Myocyte (in vitro differentiated cells): ENCODE measurements at places on chromosomes 12 and 14.

DNA sequence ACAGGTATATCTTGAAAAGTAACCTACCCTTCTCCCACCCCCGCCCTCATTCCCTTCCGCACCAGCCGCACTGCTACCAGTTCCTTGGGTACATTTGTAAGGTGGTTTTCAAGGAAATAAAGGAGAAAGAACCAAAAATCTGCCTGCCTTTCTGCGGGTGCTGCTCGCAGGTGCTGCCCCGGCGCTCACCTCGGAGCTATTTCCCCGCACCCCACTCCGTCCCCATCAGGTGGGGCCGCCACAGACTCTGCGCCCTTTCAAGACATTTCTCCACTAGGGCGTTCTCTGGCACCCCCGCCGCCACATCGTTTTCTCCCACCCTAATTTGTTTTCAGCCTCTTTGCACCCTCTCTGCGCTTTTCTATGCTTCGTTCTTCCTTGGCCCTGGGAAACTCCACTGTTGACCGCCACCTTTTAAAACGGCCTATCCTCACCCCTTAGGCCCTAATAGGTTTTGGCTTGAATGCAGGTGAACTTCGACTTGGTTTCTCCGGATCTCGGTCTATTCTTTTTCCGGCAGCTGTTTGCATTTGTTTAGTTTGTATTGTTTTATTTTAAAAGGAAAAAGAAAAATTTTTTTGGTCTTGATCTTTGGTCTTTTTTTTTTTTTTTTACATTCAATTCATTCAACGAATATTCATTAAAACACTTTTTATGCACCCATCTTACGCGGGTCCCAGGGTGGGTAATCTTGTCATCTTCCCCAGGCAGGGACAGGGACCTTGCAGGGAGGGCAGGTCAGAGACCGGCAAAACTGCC, 3.0 kb downstream of the VSX2 start:
- no peak for DNase-seq

- DNase-seq = peak; percentile 13
Measured at GRCh38 chr12:19085090-19085489, 44.4 kb upstream of the PLEKHA5 start.

- DNase-seq = no peak
Measured at GRCh38 chr12:96077081-96077480, 41.7 kb upstream of the LTA4H start.

DNA sequence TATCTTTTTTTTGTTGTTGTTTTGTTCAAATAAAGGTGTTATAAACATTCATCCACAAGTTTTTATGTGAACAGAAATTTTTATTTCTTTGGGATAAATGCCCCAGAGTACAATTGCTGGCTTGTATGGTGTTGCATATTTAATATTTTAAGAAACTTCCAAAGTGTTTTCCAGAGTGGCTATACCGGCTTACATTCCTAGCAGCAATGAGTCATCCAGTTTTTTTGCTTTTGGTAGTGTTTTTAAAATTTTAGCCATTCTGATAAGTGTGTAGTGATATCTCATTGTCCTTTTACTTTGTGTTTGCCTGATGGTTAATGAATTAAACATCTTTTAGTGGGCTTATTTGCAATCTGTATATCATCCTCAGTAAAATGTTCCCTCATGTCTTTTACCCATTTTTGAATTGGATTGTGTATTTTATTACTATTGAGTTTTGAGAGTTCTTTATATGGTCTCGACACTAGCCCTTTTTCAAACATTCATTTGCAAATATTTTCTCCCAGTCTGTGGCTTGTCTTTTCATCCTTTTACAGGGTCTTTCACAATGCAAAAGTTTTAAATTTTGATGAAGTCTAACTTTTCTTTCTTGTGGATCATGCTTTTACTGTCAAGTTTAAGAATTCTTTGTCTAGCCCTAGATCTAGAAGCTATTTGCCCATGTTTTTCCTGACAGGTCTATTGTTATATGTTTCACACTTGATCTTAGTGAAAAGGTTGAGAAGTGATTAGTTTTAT, 29.5 kb downstream of the PPP4R4 start:
- DNase-seq = no peak

DNA sequence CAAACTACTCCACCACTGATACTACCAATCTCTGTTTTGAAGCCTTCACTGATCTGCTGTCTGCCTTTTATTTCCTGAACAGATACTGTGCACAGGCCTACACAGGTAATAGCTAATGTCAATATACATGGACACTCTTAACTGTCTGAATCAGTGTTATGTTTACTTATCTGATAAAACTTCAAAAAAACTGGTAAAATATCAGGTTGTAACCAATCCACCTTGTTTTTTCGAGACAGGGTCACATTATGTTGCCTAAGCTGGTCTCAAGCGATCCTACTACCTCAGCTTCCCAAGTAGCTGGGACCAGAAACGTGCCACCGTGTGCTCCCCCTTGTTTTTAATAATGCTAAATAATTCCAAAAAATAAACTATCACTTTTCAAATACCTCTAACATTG, 43.5 kb downstream of the HECTD1 start:
- DNase-seq = no peak

DNA sequence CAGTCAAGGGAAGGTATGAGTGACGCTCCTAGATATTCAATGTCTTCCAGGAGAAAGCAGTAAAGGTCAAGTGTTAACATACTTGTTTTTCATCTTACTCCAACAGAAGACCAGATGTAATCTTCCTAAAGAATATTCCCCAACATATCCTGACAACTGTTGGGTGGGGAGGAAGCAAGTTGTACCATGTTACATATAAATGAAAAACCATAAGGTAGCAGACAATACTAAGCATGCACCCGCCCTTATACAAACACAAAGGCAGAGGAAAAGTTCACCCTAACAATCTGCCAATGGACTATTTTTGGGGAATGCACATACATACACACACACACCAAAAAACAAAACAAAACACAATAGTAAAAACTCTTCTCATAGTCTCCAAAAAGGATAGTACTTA, 90.2 kb upstream of the FERMT2 start:
- no peak for DNase-seq
